ENCODE measurements at places on chromosomes 12 and 14. TPM values are rescaled to one million over a fixed set of nuclear protein-coding genes. Genes with fewer than 3 reads are reported as not detected.

BCL11B gene
- polyA plus RNA-seq = 2.3 TPM

ULK1 gene
- 29.2 TPM for polyA plus RNA-seq

HSPB8 gene
- polyA plus RNA-seq = 7.1 TPM

CISTR gene
- not detected for polyA plus RNA-seq

MTHFD1 gene
- polyA plus RNA-seq = 73.8 TPM

SLCO1B3 gene
- not detected for polyA plus RNA-seq

ACOT4 gene
- polyA plus RNA-seq = 4.3 TPM

APOLD1 gene
- 11.1 TPM for polyA plus RNA-seq
